ENCODE measurements at places on chromosomes 2 and 18.

DNA sequence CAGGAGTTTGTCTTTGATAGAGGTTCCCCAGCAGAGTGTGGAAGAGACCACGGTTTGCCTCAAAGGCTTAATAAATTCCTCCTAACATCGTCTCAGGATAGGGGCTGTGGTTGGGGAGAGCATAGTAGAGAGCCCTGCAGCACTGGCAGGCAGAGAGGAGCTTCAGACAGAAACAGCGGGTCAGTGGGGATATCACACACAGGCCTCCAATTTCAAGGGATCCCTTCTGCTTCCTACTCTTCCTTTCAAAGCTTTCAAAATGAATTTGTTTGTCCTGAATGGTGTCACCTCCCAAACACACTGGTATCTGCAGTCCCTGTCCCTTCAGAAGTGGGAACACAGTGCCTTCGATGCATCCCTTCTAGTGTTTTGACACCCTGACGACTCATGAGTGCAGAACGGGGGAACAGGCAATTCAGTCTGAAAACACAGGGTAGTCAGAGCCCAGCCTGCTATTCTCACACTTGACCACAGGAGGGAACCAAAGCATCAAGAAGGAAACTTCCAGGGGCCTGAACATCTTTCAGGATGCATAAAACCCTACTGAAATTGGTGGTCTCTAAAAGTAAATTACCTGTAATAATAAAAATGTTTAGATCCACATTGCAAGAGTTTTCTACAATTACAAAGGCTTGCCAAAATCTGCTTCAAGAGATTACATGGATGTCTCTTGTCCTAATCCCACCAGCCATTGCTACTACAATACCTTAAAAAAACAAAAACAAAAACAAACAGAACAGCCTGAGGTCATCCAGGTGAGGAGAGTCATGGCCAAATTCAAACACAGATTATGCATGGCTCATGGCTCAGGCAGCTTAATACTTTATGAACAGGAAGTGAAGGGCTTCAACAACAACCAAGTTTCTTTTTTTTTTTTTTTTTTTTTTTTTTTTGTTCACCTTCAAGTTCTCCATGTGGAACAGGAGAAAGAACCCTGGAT, 49.8 kb downstream of the SLC14A2 start:
- peak; percentile 72 for DNase-seq

DNA sequence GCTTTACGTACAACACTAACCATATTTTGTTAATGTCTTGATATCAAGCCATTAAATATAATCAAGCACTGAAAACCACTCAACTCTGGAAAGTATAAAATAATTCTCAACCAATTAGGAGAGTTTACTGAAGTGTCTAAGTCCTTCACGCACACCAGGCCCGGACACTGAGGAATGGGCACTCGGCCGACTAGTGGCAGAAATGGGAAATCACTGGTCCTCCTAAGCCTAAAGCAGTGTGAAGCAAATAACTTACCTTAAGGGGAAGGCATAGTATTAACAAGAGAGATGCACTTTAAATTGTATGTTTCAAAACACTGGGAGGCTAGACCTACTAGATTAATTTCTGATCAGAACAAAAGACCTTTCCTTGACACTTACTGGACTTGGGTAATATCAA, 45.7 kb downstream of the FAM210A start:
- no peak for DNase-seq

GRCh38 chr2:66843847-66844246, 408.9 kb downstream of the MEIS1 start:
- DNase-seq = no peak

GRCh38 chr2:101187131-101187530, 35.9 kb upstream of the TBC1D8 start:
- no peak for DNase-seq

- no peak for DNase-seq
Measured at GRCh38 chr2:144595686-144596072, 75.8 kb upstream of the ZEB2 start.

All from activated CD4-positive, alpha-beta T cell treated with anti-CD3 and anti-CD28 coated beads for 4 hours (primary cell).